Left cardiac atrium (tissue), 4 donors: ENCODE measurements at places on chromosomes 13 and 19. TPM values are rescaled to one million over a fixed set of nuclear protein-coding genes. Genes with fewer than 3 reads are reported as not detected.

Gene DACH1
- total RNA-seq, result 3.1 TPM

Gene KLK4
- total RNA-seq, result not detected

- peak; percentile 68 for DNase-seq
Measured at GRCh38 chr19:51689751-51690453, 3.2 kb upstream of the SPACA6 start.

DNA sequence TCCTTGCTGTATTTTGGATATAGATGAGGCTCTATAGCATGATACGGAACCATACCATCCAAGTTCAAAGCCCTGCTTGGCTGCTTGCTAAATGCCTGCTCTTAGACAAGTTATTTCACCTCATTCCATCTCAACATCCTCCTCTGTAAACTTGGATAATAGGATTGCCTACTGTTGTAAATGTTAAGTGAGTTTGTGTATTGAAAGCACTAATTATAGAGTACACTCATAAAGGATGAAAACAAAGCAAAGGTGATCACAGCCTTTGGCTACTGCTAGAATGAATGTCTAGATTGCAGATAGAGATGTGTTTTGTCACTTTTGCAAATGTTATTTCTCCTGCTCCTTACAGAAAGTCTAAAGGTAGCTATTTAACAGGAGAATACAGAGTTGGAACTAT, 34.3 kb upstream of the STARD13 start:
- no peak for DNase-seq

- DNase-seq, result no peak
Measured at GRCh38 chr19:15584095-15584494, 30.9 kb upstream of the CYP4F8 start.

Gene THSD8
- 1.8 TPM for total RNA-seq

- DNase-seq, result peak; percentile 71
Measured at GRCh38 chr19:46529622-46530451, 34.2 kb upstream of the PNMA8B start.

DNA sequence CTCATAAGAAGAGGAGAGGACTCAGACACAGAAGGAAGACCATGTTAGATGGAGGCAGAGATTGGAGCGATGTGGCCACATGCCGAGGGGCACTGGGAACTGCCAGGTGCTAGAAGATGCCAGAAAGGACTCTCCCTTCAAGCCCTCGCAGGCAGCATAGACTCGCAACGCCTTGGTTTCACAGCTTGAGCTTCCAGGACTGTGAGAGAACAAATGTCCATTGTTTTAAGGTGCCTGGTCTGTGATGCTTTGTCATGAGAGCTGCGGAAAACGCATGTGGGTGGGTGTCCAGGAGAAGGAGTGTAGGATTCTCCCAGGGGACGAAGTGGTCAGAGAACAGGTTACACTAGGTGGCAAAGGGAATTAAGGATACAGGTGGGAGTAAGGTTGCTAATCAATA, 125.9 kb upstream of the USP29 start:
- DNase-seq, result no peak

Gene AP1M1
- 52.6 TPM for total RNA-seq

DNA sequence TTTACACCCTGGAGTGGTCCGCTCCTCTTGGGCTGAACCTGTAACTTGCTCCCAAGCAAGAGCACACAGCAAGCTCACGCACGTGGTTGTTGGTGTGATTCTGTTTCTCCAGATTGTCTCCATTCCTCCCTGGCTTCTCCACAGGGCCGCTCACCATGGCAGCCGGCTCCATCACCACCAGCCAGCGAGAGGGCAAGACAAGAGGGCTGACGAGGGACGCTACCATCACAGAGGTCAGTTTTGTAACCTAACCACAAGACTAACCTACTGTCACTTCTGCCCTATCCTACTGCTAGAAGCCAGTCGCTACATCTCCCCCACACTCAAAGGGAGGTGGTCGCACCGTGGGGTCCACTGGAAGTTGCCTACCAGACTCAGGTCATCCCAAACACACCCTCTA, 4.6 kb upstream of the GP6 start:
- DNase-seq, result no peak

Gene NLRP11
- not detected for total RNA-seq
